GF-D8 (cell line): ENCODE measurements at places on chromosomes 11 and 22.

DNA sequence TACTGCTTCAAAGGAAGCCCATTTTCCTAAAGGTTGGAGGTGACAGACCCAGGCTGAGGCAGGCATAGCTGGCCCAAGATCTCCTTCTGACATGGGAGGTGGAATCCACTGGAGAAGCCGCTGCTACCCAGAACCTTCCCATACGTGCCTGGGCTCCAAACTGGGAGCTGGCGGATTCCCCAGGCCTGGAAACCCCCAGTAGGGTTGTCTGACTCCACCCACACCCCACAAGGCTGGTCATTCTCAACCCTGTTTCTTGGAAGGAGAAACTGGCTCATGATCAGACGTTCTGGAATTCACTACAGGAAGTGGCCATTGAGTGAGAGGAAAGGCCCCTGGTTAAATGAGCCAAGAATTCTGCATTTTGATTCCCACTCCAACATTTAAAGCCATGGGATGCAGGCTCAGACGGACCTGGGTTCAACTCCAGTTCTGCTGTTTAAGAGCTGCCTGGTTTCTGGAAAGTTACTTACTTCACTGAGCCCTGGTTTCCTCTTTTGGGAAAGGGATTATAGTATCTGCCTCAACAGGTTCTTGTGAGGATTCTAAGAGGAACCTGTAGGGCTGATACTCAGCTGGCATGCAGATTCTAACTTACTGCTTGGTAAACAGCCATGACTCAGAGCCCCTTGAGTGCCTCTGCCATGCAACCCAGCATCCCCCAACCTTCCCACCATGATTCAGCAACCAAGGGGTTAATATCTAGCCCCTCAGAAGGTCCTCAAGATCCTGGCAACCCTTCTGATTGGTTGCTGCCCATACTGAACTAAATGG, 19.4 kb upstream of the TSKU start:
- no peak for DNase-seq

DNA sequence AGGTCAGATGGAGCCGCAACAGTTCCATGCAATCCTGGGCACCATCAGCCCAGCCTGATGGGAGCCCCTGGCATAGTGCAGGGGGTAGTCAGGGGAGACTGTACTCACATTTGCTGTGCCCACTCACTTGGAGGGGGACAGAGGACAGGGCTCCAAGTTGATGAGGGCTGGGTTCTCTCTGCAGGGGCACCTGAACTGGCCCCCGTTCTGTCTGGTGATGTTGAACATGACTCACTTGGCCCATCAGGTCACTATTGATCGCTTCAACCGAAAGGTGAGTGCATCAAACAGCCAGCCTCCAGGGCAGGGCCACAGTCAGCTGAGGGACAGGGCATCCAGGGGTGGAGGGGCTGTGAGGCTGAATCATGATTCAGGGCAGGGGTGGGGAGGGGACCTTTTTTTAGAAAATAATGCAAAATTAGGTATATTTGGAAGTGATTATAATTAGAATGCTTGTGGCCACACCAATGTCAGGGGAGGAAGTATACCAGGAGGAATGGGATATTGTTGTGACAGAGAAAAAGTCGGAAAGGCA, 66.4 kb downstream of the OTOG start:
- no peak for DNase-seq

- no peak for DNase-seq
Observed at GRCh38 chr22:38694940-38695339, 5.8 kb downstream of the JOSD1 start.

DNA sequence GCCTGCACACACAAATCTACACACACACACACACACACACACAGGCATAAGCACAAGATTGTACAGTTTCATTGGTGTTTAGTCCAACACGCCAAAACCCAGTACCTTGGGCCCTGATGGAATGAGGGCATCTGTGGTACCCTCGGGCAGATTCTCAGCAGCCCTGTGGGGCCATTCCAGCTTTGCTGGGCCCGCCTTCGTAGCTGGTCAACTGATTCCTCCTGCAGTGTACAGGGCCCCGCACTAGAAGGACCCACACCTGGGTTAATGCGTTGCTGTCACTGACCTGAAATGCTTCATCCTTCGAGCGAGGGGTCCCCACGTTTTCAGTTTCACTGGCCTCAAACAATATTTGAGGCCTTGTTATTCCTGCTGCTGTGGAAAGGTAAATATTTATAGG, 731.2 kb downstream of the BRD1 start:
- no peak for DNase-seq

- DNase-seq: no peak
Observed at GRCh38 chr22:42275176-42275575, 4.7 kb upstream of the TCF20 start.

DNA sequence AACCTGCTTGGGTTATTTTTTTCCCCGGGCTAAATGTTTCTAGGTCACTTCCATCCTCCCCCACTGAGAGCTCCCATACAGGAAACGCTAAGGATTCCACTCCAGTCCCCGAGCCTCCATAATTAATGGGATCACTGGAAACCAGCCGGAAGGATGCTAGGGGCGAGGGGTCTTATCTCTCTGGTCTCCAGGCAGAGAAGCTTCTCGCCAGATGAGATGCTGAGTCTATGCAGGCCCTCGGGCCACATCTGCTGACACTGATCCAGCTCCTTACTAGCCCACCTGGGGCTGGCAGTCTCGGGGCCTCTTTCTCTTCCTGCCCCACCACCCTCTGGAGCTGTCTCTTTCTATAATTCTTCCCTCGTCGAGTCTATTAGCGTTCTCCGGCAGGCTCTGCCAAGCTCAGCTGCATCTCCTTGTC, 125.9 kb upstream of the SYT13 start:
- no peak for DNase-seq

DNA sequence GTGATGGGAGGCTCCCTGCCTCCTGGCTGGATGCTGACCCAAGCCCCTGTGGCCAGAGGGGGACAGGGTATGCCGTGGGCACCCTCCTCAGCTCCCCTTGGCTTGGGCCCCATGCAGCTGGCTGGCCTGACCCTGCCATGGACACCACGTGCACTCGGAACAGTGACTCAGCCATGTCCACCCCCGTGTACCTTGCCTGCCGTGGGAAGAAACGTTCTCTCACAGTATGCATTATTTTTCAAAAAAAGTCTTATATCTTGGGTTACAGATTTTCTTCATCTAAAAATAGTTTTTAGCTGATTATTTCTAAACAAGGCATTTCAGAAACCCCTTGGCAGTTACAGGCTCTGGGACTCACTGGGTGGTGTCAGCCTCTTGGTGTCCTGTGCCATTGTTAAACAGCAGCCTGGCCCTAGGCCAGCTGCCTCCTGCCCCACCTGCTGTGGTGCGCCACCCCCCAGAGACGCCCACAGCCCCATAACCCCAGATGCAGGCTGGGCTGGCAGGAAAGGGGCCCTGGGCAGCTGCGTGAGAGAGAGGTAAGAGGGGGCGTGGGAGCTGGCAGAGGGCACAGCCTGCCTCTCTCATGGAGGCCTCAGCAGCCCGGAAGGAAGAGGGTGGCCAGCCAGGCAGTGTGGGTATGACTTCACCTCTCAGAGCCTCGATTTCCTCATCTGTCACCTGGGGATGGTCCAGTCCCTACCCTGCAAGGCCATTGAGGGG, 99.8 kb downstream of the MORC2 start:
- no peak for DNase-seq

DNA sequence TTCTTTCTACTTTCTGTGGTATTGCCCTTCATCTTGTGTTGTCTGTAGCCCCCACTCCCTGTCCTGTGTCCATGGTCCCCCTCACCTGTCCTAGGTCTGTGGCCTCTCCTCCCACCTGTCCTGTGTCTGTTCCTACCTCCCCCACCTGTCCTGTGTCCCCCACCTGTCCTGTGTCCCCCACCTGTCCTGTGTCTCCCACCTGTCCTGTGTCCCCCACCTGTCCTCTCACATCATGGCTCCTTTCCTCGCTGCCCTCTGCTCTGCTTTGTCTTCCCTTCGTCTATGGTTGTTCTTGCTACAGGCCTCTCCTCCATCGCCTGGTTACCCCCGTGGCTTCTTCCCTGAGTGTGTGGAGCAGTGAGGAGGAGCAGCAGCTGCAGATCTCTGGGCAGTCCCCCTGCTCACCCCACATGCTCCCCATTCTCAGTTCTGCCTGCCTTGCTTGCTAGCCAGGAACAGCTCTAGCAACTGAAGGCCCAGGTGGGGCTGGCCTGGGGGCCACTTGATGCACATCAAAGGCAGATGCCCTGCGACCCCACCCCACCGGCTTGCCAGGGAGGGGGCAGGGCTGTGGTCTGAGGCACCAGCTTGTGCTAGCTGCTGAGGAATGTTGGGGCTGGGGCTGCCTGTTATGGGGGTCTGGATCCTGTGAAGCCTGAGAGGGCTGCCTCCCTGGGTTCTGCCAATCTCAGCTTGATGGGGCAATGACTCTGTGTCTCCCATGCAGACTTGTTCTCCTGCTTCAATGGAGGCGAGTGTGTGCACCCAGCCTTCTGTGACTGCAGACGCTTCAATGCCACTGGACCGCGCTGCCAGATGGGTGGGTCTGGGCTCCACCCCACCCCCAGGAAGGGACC, 5.6 kb downstream of the OTOG start:
- DNase-seq: no peak

DNA sequence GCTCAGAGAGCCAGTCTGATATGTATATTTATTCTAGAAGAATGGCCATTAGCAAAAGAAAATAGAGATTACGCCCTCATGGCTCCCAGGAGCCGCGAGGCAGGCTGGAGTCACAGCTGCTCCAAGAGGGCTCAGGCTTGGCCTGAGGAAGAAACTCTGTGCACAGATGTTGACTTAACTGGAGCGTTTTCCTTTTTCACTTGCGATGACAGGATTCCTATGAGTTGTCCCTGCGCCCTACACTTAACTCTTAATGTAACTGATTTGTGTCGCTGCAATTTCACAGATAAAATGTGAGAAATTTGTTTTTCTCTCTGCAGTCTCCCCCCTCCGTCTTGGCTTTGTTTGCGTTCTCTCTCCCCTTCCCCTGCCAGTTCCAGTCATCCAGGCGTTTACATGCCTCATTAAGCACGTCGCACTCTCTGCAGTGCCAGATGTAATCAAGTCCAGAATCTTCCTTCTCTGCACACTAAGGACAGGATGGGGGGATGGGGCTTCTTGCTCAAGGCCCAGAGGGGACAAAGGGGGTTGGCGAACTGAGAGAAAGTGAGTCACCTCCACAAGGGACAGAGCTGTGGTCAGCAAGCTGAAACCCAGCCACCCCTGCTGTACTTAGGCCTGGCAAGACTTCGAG, 1060.1 kb downstream of the NTM start:
- no peak for DNase-seq

DNA sequence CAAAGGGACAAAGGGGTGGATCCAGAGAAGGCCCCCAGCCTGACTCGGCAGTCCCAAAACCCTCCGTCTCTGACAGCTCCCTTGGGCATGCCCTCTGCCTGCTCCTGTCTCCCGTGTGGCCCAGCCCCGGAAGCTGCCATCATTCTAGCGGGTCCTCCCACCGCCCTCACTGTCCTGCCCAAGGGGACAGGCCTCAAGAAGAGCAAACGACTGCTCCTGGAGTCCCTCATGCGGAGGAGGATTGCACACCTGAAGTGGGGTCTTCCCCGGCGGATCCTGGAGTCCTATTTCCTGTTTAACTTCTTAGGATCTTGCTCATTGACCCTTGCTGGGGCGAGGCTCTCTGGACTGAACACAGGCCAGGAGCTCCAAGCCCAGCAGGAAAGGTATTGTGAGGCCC, 2.6 kb upstream of the MEI1 start:
- peak; percentile 18 for DNase-seq

- DNase-seq: no peak
Observed at GRCh38 chr22:50630376-50630775, 2.4 kb upstream of the ARSA start.

DNA sequence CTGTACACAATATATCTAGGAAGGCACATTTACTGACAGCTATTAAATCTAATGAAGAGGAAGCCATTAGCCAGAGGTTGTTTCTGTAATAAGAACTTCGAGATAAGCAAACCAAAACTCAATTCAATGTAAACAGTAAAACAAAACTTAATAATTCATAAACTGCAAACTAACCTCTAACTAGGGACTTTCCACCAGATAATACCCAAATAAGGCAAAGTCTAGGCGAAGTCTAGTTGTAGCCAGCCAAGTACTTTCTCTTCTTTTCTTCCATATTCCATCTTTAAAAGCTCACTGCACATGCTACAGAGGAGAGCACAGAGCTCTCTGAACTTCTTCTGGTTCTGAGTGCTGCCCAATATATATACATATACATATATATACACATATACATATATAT, 229.9 kb upstream of the ANO5 start:
- no peak for DNase-seq

- no peak for DNase-seq
Observed at GRCh38 chr11:30749268-30749667, 163.1 kb upstream of the MPPED2 start.

- no peak for DNase-seq
Observed at GRCh38 chr11:59582006-59582405, 33.6 kb downstream of the OSBP start.

GRCh38 chr22:35457729-35458546, 58.0 kb downstream of the MCM5 start:
- no peak for DNase-seq

DNA sequence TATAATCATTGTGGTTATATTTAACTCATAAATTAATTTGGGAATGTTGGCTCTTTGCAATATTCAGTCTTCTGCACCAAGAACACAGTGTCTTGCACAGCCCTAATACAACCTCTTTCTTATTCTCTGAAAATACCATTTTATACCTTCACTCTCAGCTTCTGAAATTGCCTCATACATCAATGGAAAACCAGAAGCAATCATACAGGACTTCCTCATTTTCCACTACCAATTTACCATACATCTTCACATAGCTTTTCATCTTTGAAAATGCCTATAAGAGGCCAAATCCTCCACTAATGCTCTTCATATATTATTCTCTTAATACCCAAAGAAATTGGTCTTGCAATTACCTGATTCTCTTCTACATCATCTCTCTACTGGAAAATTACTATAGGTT, 4.3 kb upstream of the OR2AG1 start:
- no peak for DNase-seq

DNA sequence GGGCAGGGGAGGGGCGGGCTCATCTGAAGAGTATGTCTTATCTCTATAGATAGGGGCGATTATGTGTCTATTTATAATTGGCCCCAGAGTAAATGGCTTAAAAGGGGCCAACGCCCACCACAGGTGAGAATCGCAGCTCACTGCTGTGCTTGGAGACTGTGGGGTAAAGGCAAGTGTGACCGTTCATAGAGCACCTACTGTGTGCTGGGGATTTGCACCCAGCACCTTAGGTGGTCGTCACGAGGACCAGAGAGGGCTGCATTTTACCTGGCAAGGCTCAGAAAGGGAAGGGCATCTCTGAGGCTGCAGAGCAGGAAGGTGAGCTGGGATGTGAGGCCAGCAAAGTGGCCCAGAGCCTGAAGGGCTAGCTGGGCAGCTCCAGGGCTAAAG, 13.7 kb upstream of the TCF20 start:
- DNase-seq: no peak

- peak; percentile 61 for DNase-seq
Observed at GRCh38 chr11:10455637-10456487, 798 bp downstream of the AMPD3 start.

DNA sequence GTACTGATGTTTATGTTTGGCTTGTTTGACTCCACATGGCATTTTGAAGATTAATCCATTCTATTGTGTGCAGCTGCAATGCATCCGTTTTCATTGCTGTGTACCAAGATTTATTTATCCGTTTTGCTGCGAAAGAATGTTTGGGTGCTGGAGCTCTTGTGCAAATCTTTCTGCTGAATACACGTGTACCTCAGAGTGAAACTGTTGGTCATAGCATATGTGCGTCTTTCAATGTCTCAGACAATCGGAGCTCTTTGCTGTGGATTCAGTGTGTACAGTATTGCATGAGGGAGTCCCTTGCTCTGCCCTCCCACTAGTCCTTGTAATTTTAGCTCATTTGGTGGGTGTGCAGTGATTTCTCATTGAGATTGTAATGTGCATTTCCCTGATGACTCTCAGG, 545.4 kb downstream of the TBC1D22A start:
- DNase-seq: no peak
